ENCODE measurements at places on chromosomes 4 and X. TPM values are rescaled to one million over a fixed set of nuclear protein-coding genes. Genes with fewer than 3 reads are reported as not detected.
A peak's percentile ranks its signal among the peaks of the same experiment; 100 is the strongest.

Gene IBSP
- total RNA-seq, result not detected

GRCh38 chr4:180641495-180641894 is 1601.7 kb upstream of the TENM3 start:
- H3K4me1 ChIP-seq, result no peaks in the 10 kb centered on the region
- no peaks in the 10 kb centered on the region for H3K36me3 ChIP-seq
- DNase-seq, result no peak
- H3K4me3 ChIP-seq, result no peak overlapping the region
- H3K27me3 ChIP-seq, result no peaks in the 10 kb centered on the region

- no peaks in the 10 kb centered on the region for H3K27me3 ChIP-seq
- peaks cover 60% of the 10 kb centered on the region for H3K4me1 ChIP-seq
- no peak for DNase-seq
- H3K27ac ChIP-seq, result peak overlapping the region; percentile 96
Observed at GRCh38 chr4:7860600-7861163, 79.0 kb downstream of the AFAP1 start.

DNA sequence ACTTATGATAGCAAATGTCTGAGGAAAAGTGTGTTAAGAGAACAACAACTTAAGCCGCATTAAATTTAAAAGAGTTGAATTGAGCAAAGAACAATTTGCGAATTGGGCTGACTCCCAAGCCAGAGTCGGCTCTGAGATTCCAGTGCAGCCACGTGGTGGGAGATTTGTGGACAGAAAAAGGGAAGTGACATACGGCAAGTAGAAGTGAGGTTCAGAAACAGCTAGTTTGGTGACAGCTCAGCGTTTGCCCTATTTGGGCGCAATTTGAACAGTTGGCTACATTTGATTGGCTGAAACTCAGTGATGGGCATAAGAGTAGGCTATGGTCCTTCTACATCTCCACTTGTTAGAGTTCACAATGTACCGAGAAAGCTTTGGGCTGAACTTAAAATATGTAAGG is 124.0 kb downstream of the PRKX start:
- H3K4me1 ChIP-seq, result no peaks in the 10 kb centered on the region
- no peak overlapping the region for H3K27ac ChIP-seq
- DNase-seq, result no peak
- no peaks in the 10 kb centered on the region for H3K27me3 ChIP-seq

GRCh38 chr4:19178835-19179234 is 1072.9 kb upstream of the SLIT2 start:
- H3K27ac ChIP-seq, result no peak overlapping the region
- DNase-seq, result peak; percentile 14
- H3K4me3 ChIP-seq, result no peak overlapping the region

DNA sequence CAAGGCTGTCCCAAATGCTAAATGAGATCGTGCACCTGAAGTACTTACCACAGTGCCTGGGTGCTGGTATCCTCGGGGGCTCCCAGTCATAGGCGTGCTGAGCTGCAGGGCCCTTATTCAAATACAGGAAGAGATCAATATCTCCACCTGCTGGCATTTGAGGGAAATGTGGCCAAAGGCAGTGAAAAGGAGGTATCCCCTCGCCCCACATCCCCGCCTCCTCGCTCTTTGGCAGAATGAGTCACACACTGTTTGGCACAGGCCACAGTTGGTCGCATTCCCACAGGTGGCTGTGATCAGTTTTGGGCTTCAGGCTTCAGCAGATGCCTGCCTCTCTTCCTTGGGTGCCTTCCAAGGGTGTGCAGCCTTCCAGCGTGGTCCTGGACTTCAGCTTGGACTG is 28.4 kb downstream of the ZNF185 start:
- H3K4me1 ChIP-seq, result peaks cover 3% of the 10 kb centered on the region
- H3K27me3 ChIP-seq, result no peaks in the 10 kb centered on the region
- H3K27ac ChIP-seq, result no peak overlapping the region

DNA sequence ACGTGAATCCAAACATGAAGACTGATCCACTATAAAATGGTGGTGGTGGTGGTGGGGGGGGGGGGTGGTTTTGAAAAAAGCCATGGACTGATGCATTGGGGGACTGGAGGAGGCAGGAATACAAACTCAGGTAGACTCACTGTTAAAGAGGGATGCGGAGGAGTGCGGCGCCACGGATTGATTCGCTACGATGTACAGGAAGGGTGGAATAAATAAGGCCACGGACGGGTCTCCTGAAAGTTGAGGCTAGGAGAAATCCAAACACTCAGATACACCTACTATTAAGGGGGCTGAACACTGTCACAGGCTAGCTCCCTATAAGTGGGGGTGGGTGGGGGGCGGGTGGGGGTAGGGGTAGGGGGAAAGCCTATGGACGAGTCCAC is 591 bp downstream of the ELK1 start:
- H3K27me3 ChIP-seq, result no peaks in the 10 kb centered on the region
- peak overlapping the region; percentile 80 for H3K27ac ChIP-seq
- H3K36me3 ChIP-seq, result peaks cover 3% of the 10 kb centered on the region
- H3K4me1 ChIP-seq, result peaks cover 22% of the 10 kb centered on the region
- peak overlapping the region; percentile 76 for H3K4me3 ChIP-seq

DNA sequence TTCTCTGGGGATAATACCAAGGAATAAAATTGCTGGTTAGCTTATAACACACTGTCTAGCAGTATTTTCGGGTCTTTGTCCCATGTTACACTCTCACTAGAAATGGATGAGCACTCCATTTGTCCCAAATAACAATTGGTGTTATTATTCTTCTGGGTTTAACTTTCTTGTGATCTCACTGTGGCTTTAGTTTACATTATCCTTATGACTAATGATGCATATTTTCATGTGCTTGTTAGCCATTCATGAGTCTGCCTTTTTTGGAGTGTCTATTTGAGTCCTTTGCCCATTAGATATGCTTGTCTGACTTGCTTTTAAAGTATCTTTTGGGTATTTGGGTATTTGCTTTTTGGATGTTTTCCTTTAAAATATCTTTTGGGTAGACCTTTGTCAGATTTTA is 372.9 kb upstream of the TENM3 start:
- no peak overlapping the region for H3K4me3 ChIP-seq
- no peaks in the 10 kb centered on the region for H3K36me3 ChIP-seq
- no peak overlapping the region for H3K27ac ChIP-seq
- DNase-seq, result peak; percentile 73
- no peaks in the 10 kb centered on the region for H3K27me3 ChIP-seq

DNA sequence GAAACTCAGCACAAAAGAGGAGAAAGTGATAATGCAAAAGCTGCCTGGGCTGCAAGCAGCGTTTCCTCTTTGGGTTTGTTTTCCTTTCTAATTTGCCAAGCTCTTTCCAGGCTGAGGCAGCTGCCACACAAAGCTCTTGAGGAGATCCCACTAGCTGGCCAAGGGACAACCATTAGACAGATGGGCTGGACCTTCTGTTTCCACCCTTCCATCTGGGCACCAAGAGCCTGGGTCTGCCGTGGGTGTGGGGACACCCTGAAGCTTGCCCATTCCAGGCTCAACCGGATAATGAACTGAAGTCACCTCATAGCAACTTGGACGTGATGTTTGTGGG is 194.6 kb upstream of the C1QTNF7 start:
- H3K36me3 ChIP-seq, result no peaks in the 10 kb centered on the region
- H3K4me1 ChIP-seq, result peaks cover 44% of the 10 kb centered on the region
- no peak for DNase-seq
- H3K27me3 ChIP-seq, result peaks cover 2% of the 10 kb centered on the region

DNA sequence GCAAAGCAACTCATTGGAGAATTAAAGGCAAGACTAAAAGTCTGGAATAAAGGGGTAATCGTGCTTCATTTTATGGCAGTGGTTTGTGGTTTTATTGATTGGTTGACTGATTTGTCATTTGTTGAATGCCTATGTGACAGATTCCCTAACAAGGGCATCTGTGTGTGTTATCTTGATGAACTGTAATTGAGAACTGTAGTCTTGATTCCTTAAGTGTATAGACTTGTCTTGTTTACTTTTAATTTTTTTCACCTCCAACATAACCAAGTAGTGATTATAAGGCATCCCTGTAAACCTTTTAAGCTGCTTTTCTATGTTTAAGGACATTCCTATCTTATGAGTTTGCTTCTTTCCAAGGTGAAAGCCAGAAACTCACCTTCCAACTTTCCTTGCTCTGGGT is 216.0 kb upstream of the TAPT1 start:
- DNase-seq, result peak; percentile 7
- H3K27ac ChIP-seq, result no peak overlapping the region
- no peaks in the 10 kb centered on the region for H3K27me3 ChIP-seq
- H3K4me3 ChIP-seq, result no peak overlapping the region
- peaks cover 11% of the 10 kb centered on the region for H3K4me1 ChIP-seq

Gene TCEAL2
- total RNA-seq, result 1.8 TPM

DNA sequence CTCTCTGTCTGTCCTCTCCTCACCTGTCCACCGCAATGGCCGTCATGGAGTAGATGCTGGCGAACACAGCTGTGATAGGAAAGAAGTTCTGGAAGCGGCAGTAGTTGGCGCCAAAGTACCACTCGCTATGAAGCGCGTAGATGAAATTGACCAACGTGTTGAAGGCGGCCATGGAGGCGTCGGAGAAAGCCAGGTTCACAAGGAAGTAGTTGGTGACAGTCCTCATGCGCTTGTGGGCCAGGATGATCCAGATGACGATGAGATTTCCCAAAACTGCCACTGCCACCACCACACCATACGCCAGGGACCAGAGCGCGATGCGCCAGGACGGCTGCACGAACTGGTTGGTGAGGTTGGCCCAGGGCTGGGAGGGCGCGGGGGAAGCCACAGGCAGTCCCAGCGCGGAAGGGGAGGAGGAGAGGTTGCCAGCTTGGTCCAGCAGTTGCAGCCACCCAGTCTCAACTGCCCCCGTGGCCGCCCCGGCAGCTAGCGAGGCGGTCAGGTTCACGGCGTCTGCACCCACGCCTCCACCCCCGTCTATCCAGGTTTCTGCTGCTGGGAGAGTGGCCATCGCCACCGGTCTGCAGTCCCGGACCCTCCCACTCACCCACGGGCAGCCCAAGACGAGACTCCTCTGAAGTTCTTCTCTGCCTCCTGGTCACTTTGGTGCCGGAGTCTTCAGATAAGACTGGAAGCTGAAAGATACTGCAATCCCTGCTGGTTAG is 518 bp downstream of the TACR3 start:
- H3K27me3 ChIP-seq, result peaks cover 3% of the 10 kb centered on the region
- no peak overlapping the region for H3K27ac ChIP-seq
- no peaks in the 10 kb centered on the region for H3K36me3 ChIP-seq
- no peaks in the 10 kb centered on the region for H3K4me1 ChIP-seq
- no peak for DNase-seq

DNA sequence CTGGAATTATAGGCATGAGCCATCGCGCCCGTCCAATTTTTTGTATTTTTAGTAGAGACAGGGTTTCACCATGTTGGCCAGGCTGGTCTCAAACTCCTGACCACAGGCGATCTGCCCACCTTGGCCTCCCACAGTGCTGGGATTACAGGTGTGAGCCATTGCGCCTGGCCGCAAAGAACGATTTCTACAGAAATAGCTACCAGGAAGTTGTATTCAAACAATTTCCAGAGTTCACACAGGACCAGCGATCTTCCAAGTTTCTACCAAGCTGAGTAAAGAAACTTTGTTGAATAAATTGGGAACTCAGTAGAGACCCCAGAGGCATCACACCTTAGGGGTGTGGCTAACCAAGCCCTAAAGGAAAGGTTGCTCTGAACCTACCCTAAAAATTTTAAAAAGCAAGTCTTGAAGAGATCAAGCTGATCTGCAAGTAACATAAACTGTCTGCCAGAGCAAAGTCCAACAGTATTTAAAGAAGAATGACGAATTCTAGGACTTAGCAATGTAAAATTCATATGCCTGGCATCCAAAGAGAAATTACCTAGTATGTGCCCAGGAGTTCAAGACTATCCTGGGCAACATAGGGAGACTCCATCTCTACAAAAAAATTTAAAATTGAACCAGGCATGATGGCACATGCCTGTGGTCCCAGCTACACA is 48.4 kb upstream of the USP9X start:
- H3K4me3 ChIP-seq, result no peak overlapping the region
- DNase-seq, result no peak
- H3K36me3 ChIP-seq, result no peaks in the 10 kb centered on the region
- H3K27ac ChIP-seq, result no peak overlapping the region
